ENCODE measurements at places on chromosomes 3 and 15.

DNA sequence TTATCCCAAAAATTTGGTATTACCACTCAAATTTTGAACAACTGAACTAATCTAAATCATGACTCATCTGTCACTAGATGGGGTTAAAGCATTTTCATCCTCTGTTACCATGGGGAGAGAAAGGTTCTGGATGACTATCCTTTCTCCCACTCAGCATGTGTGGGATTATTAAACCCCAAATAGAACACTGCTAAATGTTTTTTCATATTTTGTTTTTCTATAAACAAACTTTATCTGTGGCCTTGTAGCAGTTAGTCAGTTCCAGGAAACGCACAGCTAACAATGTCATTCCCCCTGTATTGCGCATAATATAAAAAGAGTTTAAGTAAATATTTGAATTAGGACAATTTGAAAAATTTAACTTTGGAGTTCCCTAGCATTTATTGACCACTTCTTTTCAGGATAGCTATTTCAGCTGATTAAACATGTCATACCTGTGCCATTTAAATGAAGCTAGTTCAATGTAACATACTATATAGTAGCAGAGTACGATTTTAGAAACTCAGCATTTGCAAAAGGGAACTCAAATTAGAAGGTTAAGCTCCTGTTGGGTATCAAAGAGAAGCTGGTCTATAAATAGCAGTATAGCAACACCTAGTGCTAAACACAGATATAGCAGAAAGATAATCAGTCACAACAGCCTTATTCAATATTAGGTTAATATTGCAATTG lies 9.2 kb upstream of the TMEM212 start:
- ATAC-seq, result peak; percentile 44

DNA sequence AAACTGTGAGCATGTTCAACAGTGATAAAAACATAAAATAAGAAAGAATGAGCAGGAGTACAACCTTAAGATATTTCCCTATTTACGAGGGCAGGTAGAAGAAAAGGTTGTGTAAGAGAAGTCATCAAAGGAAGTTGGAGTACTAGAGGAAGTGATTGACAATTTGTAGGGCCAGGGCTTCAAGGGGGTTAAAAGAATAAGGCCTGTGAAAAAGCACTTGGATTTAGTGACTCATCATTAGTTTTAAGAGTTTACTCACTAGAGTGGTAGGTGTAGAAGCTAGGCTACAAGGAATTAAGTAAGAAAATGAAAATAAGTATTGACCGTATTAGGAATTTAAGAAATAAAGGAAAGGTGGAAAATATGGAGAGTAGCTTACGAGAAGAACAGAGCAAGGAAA lies 23.6 kb downstream of the KCNMB3 start:
- ATAC-seq, result no peak

DNA sequence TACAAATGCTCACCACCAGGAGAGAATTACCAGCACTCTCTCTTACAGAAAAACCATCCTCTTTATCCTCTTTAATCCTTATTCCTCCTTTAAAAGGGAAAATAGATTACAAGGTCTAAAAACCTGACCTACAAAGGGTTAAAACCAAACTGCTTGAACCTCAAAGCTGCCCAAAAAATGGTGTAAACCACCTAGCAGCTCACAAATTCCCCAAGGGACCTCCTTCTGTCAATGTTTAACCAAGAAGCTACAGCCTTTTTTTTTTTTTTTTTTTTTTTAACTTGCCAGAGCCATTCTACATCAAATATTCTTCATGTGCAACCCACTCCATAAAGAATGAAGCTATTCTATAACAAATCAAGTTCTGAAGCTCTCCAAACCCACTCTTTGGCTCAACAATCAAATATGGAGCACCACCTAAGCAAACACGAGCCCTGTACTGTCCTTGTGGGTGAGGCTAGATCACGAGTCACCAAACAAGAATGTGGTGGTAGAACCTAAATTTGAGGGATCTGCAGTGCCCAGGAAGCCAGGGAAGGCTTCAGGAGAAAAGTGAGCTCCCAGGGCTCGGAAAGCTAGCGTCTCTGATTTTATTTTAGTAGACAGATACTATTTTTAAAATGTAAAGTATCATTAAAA lies 20.1 kb downstream of the OSBPL10 start:
- ATAC-seq, result no peak

- ATAC-seq, result no peak
Observed at GRCh38 chr3:114025451-114025850, 30.9 kb downstream of the CCDC191 start.

- no peak for ATAC-seq
Observed at GRCh38 chr3:44128057-44128775, 113.5 kb upstream of the TOPAZ1 start.

GRCh38 chr15:48003441-48003840 lies 117.3 kb upstream of the SLC24A5 start:
- ATAC-seq, result no peak

DNA sequence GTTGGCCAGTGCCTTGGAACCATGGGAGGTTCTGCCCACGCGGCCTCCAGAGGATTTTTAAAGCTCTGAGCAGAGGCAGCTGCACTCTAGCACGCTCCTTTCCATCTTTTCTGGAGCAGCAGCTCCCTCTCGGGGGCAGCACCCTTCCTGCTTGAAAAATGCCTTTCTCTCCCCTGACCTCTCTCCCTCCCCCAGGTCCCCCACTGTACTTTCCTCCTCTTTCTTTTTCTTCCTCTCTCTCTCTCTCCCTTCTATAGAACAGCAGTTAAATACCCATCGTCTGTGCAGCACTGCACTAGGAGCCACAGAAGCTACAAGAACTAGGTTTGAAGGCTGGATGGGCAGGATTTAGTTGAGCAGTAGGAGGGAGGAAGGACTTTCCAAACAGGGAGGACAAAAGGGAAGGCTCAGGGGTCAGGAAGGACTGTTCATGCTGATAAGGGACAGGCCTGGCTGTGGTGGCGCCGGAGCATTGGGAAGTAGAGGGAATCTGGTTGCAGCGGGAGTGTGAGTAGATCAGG lies 4.4 kb downstream of the ALPK3 start:
- ATAC-seq, result no peak

- ATAC-seq, result no peak
Observed at GRCh38 chr3:66592927-66593625, 92.3 kb upstream of the LRIG1 start.

DNA sequence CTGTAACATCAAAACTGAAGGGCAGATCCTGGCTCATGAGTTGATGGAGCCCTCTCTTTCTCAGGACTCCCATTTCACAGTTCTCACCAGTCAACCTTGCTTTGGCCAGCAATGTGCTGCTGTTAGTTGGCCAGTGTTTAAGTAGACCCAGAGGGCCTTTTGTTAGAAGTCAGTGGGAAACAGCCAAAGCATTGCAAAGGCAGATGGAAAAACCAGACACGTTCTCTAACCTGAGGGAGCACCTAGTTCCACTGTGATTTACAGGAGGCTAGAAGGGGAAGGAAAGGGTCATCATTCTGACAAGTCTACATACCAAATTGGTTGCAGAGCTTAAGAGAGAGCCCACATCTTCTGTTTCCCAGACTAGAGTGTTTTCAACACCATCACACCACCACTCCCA lies 196.4 kb downstream of the OPA1 start:
- ATAC-seq, result no peak

DNA sequence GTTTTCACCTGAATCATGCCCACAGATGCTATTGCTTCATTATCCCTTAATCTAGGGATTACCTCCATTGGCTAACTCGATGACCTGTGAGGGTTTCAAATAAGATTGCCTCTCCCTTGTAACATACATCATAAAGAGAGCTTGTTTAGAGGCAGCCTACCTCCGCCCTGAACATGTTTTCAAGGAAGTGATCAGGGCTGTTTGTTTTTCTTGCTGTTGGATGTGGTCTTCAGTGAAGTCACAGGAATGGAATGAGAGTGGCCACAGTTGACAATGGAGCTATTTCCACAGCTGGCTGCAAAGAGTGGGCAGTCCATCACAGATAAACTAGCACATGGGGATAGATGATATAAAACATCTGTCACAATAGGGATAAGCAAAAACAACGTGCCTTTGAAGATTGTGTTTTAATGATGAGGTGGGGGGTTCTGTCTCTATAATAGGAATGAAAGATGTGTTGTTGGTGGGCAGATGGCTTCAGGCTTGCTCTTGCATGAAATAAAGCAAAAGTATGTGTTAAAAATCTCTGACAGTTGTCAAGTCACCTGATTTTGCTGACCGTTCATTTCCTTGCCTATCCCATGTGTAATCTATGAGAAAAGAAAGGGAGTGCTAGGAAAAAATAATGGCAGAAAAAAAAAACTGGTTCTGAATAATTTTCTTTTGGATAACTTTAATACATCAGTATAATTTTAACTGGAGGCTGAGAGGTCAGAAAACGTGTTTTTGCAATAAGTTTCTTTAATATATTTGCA lies 642.3 kb downstream of the RBMS3 start:
- ATAC-seq, result no peak

DNA sequence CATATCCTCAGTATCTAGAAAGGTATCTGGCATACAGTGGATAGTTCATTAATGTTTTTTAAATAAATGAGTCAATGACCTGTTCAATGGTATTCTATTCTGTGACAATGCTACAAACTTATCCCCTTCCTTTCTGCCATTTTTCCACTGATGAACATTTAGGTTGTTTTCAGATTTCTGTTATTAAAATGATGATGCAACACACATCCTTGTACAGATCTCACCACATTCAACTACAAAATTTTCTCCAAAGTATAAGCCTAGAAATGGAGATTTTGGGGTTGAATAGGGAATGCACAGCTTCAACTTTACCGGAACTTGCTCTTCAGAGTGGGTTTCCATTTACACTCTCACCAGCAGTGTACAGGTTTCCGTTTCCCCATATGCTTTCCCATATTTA lies 210.2 kb downstream of the ISL2 start:
- no peak for ATAC-seq

DNA sequence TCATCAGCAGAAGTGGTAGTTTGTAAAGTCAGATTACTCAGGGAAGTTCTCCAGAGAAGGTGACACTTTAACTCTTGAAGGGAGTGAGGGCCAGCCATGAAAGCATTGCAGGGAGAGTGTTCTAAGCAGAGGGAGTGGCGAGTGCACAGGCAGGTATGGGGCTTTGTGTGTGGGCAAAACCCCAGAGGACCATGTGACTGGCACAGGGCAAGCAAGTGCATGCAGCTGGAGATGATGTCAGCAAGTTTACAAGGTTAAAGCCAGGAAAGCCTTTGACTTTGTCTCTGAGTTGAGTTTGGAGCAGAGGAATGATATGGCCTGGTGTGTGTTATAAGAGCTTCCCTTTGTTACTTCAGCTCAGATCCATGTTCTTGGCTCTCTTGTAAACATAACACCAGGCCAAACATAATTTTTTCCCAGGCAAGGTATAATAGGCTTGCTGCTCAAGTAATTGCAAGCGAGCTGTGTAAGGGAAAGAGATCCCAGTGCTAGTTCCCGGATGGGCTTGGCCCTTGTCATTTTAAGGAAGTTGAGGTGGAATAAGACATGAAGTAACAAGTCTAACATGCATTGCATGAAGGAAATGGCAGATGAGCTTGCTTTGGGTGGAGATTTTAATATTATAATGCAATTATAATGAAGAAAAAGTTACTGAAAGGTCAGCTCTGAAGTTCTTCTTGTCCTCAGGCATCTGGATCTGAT lies 341.1 kb upstream of the LRRC3B start:
- ATAC-seq, result no peak

GRCh38 chr3:35733341-35733740 lies 94.0 kb downstream of the ARPP21 start:
- no peak for ATAC-seq

GRCh38 chr15:95162069-95162468 lies 930.7 kb downstream of the MCTP2 start:
- ATAC-seq, result no peak

DNA sequence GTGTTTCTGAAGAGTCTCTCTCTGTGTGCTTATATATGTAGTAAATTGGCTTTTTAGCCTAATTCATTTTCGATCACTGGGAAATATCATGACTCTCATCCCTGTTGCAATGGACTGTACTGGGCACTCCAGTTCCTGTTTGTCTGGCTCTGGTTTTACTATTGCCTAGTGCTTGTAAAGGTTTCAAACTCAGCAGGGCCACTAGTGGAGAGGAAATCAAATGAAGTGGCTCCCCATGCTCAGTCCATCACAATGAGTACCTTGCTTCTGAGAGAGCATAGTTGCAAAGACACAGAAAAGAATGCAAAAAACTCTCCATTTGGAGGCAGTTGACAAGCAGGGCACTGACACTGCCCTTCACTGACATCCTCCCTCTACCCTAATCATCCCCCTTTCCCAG lies 167.8 kb downstream of the TAFA4 start:
- no peak for ATAC-seq

- ATAC-seq, result no peak
Observed at GRCh38 chr3:61903931-61904657, 342.7 kb downstream of the PTPRG start.

- no peak for ATAC-seq
Observed at GRCh38 chr3:9613056-9613748, 36.1 kb upstream of the MTMR14 start.

DNA sequence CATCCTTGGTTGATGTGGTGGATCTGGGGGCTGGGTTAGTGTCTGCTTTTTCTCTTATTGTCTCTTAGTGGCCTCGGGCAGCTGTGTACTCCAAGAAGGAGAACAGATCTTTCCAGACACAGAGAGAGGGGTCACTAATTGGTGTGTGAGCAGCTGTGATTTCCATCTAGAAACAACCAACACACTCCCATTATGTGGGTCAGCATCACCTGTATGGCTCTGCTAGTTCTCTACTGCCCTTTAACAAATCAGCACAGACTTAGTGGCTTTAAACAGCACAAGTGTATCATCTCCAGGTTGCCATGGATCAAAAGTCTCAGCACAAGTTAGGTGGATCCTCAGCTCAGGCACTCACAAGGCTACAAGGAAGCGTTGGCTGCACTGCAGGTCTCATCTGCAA lies 156.8 kb downstream of the LRTM1 start:
- no peak for ATAC-seq

- no peak for ATAC-seq
Observed at GRCh38 chr3:47874438-47874837, 71.5 kb downstream of the DHX30 start.

DNA sequence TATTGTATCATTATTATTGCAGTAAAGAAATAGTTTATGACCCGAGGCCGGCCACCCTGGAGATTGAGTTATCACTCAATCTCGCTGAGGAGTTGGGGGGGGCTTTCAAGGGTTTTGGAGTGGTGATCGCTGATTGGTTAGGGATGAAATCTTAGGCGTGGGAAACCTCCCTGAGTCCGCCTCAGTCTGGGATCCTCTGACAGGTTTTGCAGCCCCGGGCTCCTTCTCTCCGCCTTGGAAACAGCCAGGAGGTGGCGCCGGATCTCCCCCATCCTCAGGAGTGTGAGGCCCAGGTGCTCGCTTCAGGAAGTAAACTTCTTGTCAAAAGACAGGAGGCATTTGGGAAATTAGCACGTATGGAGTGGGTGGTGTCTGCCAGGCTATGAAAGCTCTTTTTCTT lies 41.1 kb upstream of the SEC61A1 start:
- ATAC-seq, result no peak
